ENCODE measurements at places on chromosomes 7 and 10. TPM values are rescaled to one million over a fixed set of nuclear protein-coding genes. Genes with fewer than 3 reads are reported as not detected.

Gene CCDC126
- 4.2 TPM for total RNA-seq

Gene CALHM1
- 0.34 TPM for total RNA-seq

Gene COL17A1
- total RNA-seq: 1.9 TPM

Gene PPP1R9A
- total RNA-seq: 20.3 TPM

Gene IFIT2
- 0.40 TPM for total RNA-seq

Gene C10orf67
- 0.11 TPM for total RNA-seq

Gene C10orf71
- total RNA-seq: not detected

Gene CPA5
- total RNA-seq: not detected

DNA sequence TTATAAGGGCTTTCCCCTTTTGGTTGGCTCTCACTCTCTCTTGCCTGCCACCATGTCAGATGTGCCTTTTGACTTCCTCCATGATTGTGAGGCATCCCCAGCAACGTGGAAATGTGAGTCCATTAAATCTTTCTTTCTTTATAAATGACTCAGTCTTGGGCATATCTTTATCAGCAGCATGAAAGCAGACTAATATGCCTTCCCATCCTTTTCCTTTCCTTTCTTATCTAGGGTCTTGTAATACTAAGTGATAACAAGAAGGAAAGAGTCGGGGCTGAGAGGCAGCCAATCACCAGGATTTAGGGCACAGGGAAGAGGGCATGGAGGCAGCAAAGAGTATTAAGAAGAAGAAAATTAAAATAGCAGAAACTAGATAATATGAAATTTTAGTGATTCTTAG, 62.0 kb upstream of the JCAD start:
- DNase-seq: no peak

- no peak for DNase-seq
Measured at GRCh38 chr7:89042940-89043339, 247.4 kb upstream of the TEX47 start.

GRCh38 chr7:44884621-44885393, 523 bp downstream of the PURB start:
- DNase-seq: no peak

GRCh38 chr7:108805808-108806397, 236.2 kb downstream of the DNAJB9 start:
- no peak for DNase-seq

DNA sequence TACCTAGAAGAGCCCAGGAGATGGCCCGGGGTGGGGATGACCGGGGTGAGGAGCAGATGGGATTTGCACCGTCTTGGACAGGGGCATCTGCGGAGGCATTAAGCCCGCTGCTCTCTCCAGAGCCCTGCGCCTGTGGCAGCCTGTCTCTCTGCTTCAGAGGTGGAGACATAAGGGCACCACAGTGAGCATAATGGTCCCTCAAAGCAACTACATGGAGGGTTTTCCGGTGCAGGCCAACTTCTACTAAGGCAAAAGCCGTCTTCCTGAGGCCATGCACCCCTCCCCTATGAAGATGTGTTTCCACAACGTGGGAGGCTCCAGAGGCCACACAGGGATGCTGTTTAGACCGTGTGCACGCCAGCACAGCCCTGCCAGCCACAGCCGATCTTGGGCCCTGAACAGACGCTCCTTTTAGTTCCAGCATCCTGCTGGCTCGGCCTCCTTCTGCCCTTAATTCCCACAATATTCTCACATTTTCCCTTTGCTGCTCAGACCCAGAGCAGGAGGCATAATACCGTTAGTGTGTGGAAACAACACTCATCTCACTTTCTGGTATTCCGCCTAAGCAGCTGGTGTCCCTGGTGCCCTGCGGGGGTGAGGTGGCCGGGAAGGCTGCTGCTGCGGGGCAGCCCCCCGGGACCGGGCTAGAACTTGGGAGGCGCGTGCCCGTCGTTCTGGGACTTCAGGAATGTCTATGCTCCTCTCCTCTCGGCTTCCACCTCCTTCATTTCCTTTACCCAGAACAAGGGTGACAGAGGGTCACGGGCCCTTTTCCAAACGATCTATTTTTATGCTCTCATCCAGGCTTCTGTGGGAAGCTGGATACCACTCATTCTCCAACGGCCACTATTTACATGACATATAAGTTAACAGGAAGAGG, 266.9 kb downstream of the TNS3 start:
- peak; percentile 52 for DNase-seq

- no peak for DNase-seq
Measured at GRCh38 chr7:154676422-154677073, 326.4 kb downstream of the PAXIP1 start.

DNA sequence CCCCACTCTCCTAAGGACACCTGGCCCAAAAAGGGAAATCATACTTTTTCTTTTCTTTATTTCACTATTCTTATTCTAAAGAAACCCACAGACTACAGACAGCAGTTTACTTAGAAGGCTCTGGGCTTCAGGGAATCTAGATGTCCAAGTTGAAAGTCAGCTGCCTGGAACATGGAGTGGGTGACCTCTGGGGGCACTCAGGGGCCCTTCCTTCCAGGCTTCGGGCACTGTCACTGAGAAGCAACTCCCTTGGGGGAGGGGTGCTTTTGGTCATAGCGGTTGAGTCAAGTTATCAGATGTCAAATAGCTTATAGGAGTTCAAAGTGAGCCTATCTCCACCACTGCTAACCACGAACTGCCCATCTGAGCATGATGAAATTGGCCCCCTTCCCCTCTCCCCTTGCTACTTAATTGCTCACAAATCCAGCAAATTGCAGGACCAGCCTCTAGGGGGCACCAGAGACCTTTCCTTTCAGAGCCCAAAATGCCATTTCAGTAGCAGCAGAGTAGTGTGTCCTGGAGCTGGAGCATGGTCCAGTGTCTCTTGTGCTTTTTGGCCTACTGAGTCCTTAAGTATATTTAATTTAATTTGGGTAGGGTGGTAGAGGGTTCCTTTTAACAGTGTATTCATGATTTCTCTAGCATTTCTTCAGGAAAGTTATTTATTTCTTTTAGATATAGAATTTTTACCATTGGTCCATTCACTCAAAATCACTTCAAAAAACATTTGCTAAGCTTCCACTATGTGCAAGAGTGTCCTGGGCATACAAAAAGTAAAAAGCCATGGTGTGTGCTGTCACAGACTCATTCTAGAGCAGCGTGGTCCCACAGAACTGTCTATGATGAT, 463.8 kb downstream of the KCNMA1 start:
- DNase-seq: peak; percentile 91

DNA sequence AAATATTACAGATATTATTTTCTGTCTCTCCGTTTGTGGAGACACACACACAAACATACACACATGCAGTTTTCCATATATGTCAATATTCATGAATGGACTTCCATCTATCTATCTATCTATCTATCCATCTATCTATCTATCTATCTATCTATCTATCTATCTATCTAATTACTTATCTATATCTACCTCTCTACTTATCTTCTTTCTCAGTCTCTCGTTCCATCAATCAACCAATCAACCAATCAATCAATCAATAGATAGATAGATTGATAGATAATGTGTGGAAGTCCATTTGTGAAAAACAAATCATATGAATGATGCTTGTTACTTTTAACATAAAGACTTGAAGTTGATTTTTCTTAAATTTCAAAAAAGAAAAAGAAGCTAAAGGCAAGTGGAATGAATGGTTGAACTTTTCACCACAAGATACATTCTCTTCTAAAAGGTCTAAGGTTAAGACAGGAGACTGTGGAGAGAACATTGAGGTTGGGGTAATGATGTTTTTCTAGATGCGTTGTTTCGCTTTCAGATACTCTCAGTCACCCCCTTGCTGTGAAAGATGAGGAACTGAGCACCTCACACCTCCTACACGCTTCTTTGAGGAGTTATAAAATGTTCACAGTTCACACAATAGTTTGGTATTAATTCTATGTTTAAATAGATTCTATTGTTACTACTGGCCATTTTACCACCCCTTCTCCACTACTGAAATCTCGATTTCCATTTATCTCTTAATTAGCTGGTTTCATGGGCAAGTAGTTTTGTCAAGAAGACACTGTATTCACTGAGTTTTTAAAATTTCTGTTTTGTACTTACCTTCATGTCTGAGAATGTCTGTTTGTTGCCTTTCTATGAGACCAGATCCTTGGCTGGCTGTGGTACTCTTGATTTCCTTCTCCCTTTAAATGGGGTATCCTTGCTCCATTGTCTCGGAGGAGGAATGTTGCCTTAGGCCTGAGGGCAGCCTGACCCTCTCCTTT, 114.1 kb downstream of the EMX2 start:
- DNase-seq: no peak

DNA sequence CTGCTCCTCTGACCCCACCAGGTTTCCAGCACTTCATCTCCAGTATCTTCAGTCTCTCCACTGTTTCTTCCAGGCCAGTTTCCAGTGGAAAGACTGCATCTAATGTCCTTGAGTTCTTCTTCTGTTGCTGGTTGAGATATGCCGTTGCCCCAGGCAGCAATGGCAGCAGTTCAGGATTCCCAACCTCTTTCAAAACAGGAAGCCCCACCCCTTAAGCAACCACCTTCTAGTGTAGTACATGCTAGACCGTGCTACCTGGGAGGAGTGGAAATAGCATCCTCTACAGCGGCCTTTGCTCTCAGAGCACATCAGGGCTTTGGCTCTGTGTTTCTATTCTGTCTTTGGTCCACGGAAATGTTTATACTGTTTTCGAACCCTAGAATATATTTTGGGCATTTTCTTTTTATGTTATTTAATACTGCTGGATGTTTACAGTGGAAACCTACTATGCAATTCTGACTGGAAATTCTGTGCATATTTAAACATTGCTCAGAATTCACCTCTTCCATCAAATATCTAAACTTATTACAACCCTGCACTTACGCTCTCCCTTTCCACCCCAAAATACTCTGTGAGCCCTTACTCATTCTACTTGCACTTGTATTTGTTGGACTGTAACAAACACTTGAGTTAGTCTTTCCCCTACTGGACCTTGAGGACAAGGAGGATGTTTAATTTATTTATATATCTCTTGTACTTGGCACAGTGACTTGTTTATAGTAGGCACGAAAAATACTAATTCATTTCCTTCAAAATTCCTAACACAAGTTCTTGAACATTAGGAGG, 8.5 kb upstream of the BPGM start:
- DNase-seq: no peak

- DNase-seq: no peak
Measured at GRCh38 chr10:71694039-71694501, 25.5 kb downstream of the C10orf105 start.

DNA sequence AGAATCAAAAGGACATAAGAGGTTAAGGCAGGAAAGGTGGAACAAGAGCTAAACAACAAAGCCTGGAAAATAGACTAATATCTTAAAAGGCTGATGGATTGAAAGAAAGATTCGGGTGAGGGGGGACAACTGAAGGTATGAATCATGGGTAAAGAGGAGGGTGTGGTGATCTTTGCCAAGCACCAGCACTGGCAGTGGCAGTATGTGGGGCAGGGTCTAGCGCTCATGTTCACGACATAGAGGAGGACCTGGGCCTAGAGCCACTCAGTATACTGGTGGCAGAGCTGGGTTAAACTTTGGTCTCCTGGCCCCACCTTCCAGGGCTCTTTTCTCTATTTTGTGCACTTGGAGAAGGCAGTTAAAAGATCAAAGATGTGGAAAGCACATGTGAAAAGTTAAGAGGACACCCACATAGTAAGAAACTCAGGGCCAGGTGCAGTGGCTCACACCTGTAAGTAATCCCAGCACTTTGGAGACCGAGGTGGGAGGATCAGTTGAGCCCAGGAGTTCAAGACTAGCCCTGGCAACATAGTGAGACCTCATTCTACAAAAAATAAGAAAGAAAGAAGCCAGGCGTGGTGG, 40.5 kb upstream of the MMD2 start:
- DNase-seq: no peak

DNA sequence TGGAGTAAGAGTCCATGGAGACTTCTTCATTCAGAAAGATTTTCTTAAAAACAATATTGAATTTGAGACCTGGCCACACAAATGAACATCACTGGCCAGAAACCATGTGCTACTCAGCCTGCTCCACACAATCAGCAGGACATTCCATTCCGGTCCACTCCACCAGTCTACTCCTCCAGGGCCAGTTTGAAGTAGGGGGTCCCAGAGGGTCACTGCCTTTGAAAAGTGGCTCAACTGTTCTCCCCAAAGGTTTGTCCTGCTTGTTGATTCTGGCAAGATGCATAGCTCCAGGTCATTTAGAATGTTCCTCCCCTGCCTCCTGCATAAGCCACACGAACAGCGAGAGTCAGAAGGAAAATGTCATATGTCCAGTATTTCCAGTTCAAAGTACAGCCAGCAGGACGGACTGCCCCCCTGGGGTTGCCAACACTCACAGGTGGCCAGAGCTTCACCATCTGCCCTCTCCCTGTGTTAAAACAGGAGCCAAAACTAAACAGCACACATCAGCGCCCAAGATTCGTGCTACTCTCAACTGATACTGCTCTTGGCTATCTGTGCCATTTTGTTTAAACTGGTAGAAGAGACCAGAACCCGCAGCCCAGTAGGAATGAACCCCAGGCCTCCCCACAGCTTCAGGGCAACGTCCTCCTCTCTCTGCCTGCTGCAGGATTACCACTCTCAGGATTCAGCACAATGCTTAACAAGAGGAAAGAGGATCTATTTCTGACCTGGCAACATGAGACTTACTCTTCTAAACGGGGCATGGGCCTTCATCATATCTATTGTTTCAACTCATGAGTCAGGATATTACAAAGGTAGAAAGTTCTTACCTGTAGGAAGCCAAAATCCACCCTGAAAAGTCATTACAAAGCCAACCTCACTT, 11.3 kb downstream of the GRB10 start:
- DNase-seq: no peak

GRCh38 chr7:98133181-98133580, 26.5 kb downstream of the LMTK2 start:
- no peak for DNase-seq

GRCh38 chr10:77251297-77252013, 386.2 kb downstream of the KCNMA1 start:
- no peak for DNase-seq

- no peak for DNase-seq
Measured at GRCh38 chr10:13222151-13222550, 12.0 kb downstream of the UCMA start.

DNA sequence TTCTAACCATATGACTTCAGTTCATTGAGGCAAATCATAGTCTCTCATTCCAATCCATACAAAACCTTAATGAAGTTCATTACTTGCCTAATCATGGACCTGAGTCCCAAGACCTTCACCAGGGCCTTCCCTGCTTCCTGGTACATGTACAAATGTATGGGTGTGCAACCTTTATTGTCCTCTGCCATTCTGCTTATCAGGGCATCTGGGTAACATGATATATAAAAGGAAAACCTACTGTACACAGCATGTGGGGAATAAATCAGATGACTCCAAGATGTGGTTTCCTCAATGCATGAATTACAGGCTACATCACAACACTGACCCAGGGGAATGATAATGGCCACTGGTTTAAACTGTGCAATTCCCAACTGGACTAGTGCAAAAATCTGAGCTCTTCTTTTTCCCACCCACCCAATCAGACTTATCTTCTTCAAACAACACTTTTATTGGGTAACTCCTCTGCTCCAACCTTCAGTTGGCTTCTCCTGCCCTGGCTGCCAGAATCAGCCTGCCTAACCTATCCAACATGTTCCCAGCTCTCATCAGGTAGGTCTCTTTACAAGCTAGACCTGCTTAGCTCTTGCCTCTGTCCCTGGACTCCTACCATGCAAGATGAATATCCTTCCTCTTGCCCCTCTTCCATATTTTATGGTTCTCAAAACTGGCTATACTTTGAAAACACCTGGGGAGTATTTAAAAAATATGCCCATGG, 11.4 kb downstream of the GOT1 start:
- DNase-seq: no peak

GRCh38 chr10:99233689-99234037, 2.0 kb downstream of the HPSE2 start:
- DNase-seq: no peak

- no peak for DNase-seq
Measured at GRCh38 chr7:47284691-47285635, 296.9 kb downstream of the TNS3 start.

- DNase-seq: no peak
Measured at GRCh38 chr7:128309124-128309523, 34.6 kb downstream of the RBM28 start.

GRCh38 chr7:14739168-14739840, 163.2 kb downstream of the DGKB start:
- DNase-seq: no peak

Measured in H1 (cell line).